Renal cortical epithelial cell (primary cell): ENCODE measurements at places on chromosomes 11 and 22.

GRCh38 chr22:35781898-35782297, 64.2 kb downstream of the APOL5 start:
- DNase-seq = no peak

- DNase-seq = no peak
Observed at GRCh38 chr11:33879375-33879774, 12.5 kb downstream of the LMO2 start.

DNA sequence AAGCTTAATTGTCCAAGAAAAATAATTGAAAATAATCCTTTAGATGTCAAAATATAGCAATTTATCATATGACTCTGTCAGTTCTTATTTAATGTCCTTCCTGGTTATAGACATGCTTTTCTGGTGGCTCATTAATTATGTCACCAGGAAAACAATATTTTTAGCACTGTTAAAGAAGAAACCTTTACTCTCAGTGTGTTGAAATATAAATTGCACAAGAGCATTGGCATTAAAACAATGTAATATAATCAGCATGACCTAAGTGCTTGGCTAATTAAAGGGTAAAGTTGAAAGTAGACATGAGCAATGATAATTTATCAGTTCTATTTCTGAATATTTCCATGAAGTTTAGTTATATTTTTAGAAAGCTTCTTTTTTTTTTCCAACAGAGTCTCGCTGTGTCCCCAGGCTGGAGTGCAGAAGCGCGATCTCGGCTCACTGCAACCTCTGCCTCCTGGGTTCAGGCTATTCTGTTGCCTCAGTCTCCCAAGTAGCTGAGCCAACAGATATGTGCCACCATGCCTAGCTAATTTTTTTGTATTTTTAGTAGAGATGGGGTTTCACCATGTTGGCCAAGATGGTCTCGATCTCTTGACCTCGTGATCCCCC, 232.3 kb downstream of the JRKL start:
- no peak for DNase-seq

DNA sequence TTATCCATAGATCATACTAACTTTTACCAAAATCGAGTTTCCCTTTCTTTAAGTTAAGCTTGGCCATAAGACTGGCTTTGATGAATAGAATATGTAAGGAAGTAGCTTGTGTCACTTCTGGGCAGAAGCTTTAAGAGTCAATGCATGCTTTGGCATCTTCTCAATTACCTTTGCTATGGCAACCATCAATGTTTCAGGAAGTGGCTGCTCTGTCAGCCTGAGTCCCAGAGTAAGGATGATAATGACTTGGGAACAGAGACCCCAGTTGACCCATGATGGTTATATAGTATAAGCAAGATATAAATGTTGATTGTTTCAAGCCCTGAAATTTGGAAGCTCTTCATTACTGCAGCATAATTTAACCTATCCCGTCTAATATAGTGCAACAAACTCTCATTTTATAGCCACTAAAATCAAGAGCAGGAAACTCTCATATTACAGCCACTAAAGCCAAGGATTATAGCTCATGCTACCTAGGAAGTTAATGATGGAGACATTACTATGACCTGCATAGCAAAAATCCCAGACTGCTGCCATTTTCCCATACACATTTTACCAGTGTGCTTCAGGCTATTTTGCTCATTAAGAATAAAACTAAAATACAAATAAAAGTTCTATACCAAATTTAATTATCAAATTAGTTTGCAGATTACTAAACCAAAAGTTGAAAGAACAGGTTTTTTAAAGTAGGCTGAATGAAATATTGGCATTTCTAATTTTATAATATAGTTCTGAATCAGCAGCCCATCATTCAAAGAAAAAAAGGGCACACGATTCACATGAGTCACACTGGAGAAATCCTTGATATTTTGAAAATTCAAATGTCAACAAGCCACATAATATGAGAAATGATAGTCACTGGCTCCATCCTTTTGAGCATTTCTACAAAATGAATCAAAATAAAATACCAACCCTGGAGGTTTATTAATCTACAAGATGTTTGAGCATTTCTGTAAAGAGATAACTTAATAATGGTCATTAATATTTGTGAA, 23.8 kb downstream of the FSHB start:
- DNase-seq = no peak

DNA sequence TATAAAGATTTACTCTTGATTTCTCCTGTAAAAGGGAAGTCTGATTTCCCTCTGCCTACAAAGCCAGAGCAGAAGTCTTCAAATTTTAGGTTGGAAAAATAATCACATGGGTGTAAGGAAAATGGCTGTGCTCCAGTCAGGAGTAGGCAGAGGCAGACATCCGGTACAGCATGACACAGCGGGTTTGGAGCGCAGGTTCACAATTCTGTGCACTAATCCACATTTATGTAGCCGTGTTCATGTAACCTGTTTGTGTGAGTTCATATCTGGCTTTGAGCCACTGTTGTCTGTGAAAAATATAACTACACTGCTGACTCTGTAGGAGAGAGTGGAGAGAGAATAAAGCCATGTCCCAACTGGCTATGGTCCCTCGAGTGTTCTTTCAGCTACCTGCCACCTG, 248.0 kb downstream of the CASP12 start:
- no peak for DNase-seq

GRCh38 chr22:49853981-49854831, 562 bp downstream of the ZBED4 start:
- no peak for DNase-seq

DNA sequence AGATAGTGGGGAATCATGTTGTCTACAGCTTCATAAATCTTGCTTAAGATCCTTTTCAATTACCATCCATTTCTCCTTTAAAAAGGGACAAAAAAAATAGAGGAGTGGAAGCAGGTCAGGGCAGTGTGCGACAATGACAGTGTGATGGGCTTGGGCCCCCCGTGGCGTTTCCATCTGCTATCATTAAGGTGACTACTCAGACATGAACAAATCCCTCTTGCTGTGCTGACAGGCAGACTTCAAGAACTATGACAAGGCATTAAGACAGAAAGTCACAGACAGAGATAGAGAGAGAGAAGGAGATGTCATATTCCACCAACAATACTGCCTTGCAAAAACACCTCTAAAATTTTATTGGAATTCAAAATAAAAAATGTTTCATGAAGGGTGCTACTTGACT, 263.2 kb downstream of the DCDC1 start:
- no peak for DNase-seq

DNA sequence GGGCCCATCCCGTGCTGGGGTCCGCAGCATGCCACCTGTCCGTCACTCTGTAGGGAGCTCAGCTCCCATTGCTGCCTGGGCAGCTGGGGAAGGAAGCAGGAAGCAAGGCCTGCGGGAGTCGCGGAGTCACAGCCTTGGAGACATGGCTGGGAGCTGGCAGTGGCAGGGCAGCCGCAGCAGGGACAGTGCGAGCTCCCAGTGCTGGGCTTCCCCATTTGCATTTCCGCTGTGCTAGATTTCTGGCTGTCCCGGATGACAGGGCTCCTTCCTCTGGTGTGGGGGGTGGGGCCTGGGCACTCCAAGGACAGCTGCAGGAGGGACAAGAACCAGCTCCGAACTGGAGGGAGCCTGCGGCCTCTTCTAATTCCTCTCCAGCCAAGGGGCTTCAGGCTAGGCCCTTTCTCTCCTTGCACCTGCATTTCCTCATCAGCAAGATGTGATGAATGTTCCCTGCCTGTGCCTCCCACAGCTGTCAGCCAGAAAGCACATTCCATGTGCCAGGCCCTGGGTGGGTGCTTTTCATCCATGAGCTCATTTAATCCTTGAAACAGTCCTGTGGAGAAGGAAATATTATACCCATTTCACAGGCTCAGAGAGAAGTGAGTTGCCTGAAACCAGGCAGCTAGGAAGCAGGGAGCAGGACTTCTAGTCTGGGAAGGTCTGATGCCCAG, 48.0 kb downstream of the MYO7A start:
- DNase-seq = no peak

DNA sequence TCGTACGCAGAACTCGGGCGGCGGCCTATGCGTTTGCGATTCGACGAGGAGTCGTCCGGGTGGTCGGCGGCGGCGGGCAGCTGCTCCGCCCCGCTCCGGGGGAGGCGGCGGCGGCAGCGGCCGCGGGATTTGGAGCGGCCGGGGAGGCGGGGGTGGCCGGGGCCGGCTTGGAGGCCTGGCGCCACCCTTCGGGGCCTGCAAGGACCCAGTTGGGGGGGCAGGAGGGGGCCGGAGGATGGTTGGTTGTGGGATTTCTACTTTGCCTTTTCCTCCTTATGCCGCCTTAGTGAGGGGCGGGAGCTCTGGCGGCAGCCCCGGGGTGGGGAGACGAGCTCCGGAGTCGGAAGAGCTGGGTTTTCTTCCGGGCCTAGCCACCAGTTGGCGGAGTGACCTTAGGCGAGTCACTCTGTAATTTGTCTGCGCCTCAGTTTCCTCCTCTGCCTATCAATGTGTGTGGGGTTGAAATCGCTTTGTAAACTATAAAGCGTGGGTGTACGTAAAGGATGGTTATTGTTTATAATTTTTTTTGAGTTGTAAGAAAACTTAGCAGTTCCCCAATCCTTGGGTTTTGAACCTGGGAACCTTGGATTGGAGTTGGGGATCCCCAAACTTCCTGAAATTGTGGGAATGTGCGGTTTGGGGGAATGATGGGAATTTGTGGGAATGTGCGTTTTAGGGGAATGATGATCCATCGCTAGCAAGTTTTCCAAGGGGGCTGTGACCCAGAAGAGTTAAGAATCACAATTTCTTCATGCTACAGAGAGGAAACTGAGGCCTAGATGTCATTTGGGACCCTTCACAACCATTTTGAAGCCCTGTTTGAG, 679 bp downstream of the TUG1 start:
- DNase-seq = no peak

DNA sequence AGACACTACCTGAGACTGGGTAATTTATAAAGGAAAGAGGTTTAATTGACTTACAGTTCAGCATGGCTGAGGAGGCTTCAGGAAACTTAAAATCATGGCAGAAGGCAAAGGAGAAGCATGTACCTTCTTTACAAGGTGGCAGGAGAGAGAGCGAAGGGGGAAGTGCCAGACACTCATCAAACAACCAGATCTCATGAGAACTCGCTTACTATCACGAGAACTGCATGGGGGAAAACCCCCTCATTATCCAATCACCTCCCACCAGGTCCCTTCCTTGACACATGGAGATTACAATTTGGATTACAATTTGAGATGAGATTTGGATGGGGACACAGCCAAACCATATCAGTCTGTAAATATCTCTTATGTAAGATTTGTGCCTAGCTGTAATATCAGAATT, 50.9 kb upstream of the ATXN10 start:
- DNase-seq = no peak

- no peak for DNase-seq
Observed at GRCh38 chr11:11701070-11701469, 79.3 kb upstream of the GALNT18 start.

DNA sequence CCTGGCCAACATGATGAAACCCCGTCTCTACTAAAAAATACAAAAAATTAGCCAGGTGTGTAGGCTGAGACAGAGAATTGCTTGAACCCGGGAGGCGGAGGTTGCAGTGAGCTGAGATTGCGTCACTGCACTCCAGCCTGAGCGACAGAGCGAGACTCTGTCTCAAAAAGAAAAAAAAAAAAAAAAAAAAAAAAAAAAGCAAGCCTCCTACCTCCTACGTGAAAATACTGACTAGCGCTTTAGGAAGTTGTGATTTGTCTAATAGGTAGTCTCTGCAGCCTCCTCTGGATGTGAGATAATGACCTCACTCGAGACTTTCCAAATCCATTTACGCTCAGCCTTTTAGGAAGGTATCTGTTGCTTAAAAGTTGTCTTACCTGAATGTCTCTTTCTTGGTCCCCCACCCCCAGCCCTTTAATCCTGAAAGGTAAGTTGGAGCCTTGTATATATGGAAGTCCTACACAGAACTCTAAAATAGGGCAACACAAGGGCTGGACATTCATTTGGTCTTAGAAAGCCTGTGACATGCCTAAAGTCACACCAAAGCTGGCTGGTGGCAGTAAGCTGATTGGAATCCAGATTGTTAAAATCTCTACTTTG, 5.5 kb downstream of the SEPTIN3 start:
- no peak for DNase-seq
